ENCODE measurements at places on chromosomes 16 and 17.

DNA sequence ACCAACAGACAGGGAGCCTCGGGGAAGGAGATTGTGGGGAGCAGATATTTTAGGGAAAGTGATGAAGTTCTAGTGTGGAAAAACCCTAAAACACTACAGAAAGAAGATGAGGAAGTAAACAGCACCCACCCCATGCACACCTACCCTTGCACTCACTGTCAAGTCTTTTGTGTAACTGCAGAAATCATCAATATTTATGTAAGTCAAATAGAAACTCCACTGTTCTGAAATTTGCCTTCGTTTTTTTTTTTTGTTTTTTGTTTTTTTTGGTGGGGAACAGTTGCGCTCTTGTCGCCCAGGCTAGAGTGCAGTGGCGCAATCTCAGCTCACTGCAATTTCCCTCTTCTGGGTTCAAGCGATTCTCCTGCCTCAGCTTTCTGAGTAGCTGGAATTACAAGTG, 273.4 kb downstream of the CPPED1 start:
- no peak for DNase-seq

- DNase-seq: no peak
These were observed 613.5 kb downstream of the RBFOX1 start for GRCh38 chr16:7946142-7946541.

GRCh38 chr17:44848961-44849489, 1.3 kb downstream of the HIGD1B start:
- no peak for DNase-seq

DNA sequence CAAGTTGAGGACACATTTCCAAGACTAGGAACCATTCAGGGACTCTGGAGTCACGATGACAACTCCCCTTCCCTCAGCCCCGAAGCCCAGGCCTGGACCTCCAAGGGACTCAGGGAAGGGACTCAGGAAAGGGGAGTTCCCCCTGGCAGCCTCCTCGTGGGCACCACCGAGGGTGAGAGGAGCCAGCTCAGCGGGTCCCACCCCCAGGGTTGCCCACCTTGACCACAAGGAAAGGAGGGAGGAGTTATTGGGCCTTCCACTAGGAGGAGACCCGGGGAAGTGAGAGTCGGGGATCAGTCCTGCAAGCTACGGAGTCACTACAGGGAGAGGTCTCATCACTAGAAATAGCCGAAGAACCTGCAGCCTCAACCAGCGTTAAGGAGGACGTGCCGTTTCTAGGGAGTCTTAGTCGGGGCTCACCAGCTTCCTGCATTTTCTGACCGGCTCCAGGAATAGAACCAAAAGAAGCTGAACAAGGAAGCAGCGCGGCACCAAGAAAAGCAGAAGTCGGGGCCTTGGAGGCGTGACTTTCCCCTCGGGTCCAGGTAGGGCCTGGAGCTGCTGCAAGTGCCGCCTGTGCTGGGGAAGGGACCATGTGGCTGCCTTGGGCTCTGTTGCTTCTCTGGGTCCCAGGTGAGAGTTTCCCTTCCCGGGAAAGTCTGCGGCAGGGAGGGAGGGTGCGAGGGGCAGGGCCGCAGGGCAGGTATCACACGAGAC, at the start of gene CD300A:
Gene CD300A (plus strand): TSS at position 524 of the 717 bp plus-strand sequence. CDS start 70 bp downstream, at position 594.
- DNase-seq: no peak

DNA sequence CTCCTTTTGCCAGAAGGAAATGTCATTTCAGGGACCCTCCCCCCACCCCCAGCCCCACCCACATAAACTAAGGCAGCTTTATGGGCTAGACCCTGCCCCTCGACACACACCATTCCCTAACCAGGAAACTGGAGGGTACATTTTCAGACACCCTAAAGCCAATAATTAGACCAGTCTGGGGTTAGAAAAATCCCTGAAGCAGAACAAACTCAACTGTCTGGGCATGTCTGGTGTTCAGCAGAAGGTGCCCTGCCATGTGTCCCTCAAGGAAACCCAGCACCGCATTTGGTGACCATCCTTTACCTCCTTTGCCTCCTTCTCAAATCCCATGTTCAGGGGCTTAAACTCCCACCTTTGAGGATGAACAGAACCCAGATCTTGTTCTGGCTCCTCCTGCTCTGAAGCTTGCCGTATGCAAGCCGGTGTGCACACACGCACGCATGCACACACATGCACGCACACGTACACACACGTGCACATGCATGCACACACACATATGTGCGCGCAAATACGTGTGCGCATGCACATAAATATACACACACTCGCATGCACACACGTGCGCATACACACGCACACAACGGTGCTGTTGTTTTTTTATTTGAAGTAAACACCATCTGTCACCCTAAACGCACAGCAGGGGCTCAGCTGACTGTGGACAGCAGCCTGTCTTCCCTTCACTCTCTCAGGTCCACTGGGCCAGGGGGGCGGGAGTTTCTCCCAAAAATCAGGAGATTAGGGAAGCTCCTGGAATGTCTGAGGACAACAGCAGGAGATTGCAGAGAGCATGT, 156.8 kb upstream of the TNRC6C start:
- no peak for DNase-seq

GRCh38 chr17:33929181-33929724, 325.8 kb upstream of the CCL2 start:
- no peak for DNase-seq

DNA sequence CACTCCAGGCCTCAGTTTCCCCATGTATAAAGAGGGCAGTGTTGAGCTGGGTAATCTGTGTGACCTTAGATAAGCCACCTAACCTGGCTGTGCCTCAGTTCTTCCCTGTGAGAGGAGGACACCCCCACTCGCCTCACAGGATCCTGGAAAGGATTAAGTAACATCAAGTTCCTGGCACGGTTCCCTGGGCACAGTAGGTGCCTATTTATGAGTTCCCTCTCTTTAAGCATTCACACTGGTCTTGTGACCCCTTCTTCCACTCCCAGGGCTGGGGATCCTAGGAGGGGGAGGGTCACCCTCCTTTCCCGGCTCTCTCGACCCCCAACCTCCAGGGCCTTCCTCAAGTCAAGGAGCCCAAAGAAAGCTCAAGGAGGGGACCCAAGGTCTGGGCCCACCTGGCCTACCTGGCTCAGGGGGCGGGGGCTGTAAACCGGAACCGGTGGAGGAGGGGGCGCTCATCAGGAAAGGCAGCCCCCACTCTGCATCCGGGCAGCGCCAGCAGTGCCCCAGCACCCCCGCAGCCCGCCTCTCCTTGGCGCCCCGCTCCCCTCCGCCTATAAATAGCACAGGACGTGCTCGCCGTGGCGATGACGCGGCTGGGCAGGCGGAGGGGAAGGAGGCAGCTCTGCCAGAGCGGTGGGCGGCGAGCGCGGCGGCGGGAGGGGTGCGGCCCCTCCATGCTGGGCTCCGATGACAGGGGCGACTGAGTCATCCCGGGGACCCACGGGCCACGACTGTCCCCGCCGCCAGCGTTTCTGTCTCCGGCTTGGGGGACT, 9.4 kb downstream of the RPL19 start:
- no peak for DNase-seq

GRCh38 chr16:72664056-72664508, 383.8 kb downstream of the ZFHX3 start:
- DNase-seq: no peak

GRCh38 chr17:17155568-17155967, 50.6 kb downstream of the PLD6 start:
- DNase-seq: no peak

- no peak for DNase-seq
These were observed 109.9 kb upstream of the CORO6 start for GRCh38 chr17:29732613-29733012.

DNA sequence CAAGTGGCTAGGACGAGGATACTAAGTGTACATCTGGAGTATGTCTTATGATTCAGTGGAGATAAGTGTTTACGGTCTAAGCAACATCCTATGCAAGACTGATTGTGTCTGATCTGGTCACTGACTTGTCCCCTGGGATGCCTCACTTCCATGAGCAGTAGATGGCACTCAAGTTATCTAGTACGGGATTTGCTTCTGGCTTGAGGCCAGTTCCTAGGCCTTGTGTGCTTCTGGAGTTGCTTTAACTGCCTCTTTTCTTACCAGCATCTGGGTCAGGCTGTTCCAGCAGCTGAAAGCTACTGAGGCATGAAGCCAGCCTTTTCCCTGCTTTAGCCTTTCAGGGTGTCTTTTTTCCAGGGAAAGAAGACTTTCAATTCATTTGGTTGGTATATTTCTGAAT, 23.0 kb downstream of the SUPT6H start:
- peak; percentile 17 for DNase-seq

GRCh38 chr16:87123356-87124001, 193.7 kb downstream of the C16orf95 start:
- no peak for DNase-seq

GRCh38 chr17:56739776-56740175, 93.9 kb downstream of the C17orf67 start:
- no peak for DNase-seq

- DNase-seq: no peak
These were observed 718 bp downstream of the ATP2A3 start for GRCh38 chr17:3963237-3964201.

DNA sequence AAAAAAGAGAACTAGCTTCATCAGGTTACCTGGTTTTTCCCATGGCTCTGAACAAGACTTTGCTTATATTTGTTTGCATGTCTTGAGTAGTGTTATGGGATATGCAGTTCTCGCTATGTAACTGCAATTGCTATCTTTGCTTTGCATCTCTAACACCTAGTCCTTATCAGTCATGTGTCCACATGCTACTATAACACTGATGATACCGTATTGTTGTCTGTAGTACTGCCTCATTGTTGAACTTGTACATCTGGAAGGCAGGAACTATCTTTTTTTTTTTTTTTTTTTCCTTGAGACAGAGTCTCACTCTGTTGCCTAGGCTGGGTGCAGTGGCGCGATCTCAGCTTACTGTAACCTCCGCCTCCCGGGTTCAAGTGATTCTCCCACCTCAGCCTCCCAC, 2.5 kb downstream of the PSME3 start:
- no peak for DNase-seq

DNA sequence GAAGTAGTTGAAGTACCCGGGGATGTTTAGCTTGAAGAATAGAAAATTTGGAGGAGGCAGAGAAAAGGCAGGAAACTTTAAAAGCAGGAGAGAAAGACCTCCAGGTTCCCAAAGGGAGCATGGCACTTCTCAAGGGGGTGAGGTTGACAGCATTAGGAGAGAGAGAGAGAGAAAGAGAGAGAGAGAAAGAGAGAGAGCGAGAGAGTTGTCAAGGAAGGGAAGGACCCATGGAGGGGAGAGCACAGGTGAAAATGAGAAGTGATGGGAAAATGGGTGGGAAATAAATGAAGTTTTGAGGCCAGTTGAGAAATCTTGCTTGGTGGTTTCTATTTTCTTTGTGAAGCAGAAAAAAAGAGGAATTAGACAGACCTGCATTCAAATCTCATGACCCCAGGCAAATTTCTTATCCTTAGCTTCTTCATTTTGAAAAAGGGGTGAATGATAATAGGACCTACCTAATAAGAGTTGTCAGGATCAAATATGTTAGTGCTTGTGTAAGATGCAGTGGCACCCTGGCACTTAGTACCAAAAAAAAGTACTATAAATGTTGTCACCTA, 24.0 kb downstream of the PRKCB start:
- no peak for DNase-seq

DNA sequence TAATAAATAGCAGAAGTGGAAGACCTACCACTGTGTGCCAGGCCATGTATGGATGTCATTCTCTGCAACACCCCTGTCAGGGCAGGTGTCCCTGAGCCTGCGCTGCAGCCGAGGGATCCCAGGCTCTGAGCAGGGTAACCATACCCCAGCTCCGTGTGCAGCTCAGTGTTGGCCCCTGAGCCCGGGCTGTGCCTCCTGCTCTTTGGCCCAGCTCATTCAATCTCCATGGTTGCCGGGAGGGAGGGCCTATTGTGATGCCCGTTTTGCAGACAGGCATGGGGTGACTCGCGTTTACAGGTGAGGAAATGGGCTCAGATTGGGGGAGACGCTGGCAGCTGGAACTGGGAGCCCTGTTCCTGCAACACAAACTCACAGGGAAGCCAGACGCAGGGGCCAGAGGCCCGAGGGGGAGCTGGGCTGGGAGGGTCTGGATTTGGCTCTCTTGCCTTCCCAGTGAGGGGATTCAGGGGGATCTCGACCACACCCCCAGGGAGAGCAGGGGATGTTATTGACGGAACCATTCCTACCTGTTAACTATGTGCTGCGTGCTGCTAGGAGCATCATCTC, 190.5 kb downstream of the IRF8 start:
- DNase-seq: no peak

- DNase-seq: no peak
These were observed 20.8 kb downstream of the NPRL3 start for GRCh38 chr16:117379-118365.

- DNase-seq: no peak
These were observed 8.3 kb upstream of the FDXR start for GRCh38 chr17:74881073-74881472.

DNA sequence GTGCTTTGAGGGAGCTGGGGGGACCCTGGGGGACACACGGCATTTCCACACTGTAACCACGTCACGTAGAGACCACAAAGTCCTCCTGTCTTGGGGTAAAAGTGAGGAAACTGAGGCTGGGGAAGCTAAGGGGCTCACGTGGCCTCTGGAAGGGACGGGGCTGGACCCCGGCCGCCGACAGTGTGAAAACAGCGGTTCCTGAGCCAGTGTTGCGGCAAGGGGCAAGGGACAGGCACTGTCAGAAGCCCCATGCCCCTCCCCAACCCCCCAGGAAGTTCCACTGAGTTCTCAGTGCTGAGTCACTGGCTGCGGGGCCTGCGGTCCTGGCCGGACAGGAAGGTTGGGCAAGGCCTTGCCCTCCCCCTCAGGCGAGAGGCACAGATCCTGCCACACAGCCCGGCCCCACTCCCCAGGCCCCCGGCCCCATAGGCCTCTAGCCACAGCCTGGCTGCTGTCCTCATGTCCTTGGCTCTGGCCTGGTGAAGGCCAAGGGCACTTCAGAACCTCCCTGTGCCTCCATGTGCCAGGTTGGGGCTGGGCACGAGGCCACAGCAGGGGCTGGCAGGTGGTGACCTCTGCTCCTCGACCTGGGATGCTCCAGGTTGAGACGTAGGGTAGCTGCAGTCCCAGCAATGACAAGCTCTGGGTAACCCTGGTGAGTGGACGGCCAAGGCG, 5.0 kb upstream of the CCDC57 start:
- peak; percentile 81 for DNase-seq

GRCh38 chr16:25419153-25419552, 161.5 kb upstream of the ZKSCAN2 start:
- no peak for DNase-seq
